GM04504 (cell line): ENCODE measurements at places on chromosomes 4 and X.

DNA sequence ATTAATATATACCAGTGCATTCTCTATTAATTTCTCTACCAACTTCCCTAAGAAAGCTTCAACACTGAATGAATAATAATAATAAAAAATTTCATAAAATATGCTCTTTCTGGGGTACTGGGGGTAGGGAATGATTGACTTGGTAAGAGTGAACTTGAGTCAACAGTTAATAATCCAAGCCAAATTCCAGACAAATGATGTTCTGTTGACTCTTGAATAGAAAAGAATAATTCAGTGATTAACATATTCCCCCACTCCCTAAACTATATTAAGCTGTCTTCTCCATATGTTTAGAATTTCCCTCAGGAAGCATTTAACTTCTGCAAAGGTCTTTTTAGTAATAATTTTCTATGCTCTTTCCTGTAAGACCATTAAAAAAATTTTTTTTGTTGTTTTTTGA is 12.3 kb downstream of the PGRMC2 start:
- DNase-seq, result no peak

DNA sequence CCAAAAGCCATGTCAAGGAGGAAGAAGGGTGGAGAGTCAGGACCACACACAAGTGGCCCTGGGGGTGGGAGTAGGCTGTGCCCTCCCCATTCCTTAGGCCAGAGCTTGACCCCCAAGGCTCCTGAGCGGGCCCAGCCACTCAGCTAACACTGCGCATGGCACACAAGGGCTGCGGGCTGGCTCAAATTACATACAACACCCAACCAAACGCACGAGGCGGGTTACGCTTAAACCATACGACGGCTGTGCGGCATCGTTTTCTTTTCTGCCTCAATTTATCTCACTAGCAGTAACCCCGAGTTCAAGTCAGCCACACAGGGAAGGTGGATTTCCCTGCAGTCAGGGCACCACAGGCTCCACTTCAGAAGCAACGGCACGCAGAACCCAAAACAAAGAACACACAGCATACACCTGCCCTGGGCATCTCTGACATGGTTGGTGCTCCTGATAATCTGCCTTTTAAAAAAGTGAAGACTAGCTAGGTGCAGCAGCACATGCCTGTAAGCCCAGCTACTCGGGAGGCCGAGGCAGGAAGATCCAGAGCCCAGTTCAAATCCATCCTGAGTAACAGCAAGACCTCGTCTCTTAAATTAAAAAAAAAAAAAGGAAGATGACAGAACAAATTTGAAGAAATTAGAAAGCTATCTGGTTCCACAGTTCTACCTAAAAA is 2.9 kb downstream of the GAK start:
- no peak for DNase-seq

DNA sequence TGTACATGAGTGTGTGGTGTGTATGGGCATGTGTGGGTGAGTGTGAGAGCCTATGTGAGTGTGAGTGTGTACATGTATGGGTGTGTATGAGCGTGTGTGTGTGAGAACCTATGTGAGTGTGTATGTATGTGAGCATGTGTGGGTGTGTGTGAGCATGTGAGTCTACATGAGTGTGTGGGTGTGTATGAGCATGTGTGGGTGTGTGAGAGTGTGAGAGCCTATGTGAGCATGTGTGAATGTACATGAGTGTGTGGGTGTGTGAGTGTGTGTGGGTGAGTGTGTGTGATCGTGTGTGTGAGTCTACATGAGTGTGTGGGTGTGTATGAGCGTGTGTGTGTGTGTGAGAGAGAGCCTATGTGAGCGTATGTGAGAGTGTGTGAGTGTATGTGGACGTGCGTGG is 205.4 kb upstream of the PSAPL1 start:
- DNase-seq, result no peak

DNA sequence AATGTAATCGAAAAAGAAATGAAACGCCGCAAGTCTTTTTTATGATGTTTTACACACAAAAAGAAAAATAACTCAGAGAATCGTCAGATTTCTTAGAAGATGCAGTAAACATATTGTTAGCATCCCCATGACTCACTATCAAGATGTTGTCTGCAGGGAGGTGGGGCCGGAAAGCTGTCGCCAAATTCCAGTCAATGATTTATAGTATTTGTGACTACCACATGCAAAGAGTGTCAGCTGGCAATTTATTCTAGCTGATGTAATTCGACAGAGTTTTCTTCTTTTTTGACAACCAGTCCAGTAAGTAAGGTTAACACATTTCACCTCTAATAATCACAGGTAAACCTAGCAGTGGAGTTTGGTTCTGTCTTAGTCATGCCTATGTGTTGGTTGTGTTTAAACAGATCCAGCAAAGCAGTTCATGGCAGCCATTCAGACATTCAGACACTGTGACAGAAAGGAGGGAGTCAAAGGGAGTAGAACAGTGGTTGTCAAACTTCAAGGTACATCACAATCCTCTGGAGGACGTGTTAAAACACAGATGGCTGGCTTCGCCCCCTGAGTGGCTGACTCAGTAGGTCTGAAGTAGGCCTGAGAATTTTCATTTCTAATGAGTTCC is 19.8 kb upstream of the PPP1R2C start:
- no peak for DNase-seq

- DNase-seq, result no peak
Observed at GRCh38 chrX:38864165-38864564, 62.9 kb downstream of the MID1IP1 start.

- peak; percentile 8 for DNase-seq
Observed at GRCh38 chr4:133095591-133095990, 53.5 kb upstream of the PCDH10 start.
